Hypothalamus (tissue), 51 donors: ENCODE measurements at places on chromosomes 7 and 10.

- DNase-seq = no peak
Measured at GRCh38 chr7:47265621-47266020, 316.3 kb downstream of the TNS3 start.

DNA sequence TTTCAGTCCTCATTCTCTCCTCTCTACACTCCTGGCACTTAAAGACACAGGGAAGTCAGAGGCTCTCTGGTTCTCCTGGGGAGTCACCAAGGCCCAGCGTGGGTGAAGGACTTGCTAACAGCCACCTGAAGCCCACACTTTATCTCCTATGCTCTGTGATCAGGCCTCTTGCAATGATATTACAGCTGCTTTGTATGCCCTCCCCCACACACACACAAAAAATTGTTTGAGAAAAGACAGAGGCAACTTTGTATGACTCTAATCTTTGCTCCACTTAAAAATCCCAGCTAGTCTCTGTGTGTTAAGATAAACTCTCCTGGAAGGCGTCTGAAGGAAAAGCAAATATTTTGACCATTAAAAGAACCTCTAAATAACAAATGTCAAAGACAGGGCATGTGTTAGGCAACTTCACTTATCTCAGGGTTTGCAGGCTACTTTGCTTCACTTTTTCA, 507.2 kb downstream of the TNS3 start:
- DNase-seq = no peak

GRCh38 chr7:34277016-34277802, 371.9 kb downstream of the BMPER start:
- no peak for DNase-seq

GRCh38 chr7:119472408-119473038, 800.5 kb upstream of the KCND2 start:
- DNase-seq = no peak

DNA sequence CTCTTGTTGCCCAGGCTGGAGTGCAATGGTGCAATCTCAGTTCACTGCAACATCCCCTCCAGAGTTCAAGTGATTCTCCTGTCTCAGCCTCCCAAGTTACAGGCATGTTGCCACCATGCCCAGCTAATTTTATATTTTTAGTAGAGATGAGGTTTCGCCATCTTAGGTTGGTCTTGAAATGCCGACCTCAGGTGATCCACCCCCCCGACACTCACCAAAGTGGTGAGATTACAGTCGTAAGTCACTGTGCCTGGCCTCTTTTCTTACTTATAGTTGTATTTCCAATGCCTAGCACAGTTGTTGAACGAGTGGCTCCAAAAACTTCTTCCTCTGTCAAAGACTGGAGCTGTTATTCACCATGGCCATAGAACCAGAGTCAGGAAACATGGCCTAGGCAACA, 6.7 kb downstream of the RNF216 start:
- no peak for DNase-seq

DNA sequence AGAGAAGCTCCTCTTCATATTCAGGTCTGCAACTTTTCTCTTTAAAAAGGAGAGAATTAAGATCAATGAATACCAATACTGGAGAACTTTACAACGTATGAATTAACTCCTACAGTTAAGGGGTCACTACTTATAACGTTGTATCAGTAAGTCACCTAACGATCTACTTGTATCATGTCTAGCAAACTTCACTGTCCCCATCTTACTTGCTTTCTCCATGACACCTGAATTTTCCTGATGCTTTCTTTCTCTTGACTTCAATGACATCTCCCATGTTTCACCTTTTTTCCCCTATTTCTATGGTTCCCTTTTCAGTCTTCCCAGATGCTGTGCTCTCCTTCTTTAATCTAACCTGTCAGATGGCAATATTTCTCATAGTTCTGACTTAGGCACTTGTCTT, 19.6 kb downstream of the NAMPT start:
- DNase-seq = no peak

- no peak for DNase-seq
Measured at GRCh38 chr7:149714910-149715471, 58.4 kb downstream of the ZNF467 start.

GRCh38 chr10:122419876-122420623, 34.4 kb upstream of the ARMS2 start:
- DNase-seq = no peak

DNA sequence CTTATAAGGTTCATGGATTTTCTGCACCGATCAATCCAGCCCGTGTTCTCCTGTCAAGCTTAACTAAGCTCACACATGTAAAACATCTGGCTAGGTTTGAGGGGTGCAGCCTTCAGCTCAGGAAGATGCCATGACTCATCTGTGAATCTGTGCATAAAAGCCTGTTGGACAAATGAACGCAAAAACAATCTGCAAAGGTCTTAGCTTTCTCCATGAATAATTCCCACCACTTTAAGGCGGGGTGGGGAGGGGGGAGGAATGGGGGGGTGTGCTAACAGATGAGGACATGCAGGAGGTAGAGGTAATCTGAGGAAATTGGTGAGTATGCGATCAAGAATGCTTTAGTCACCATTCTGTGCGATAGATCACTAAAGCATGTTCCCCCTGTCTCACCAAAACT, 4.8 kb downstream of the DOCK4 start:
- no peak for DNase-seq

GRCh38 chr7:80459776-80460510, 51.9 kb downstream of the GNAT3 start:
- no peak for DNase-seq
